ENCODE measurements at places on chromosomes 2 and 18.
A peak's percentile ranks its signal among the peaks of the same experiment; 100 is the strongest.

- H3K36me3 ChIP-seq: no peaks in the 10 kb centered on the region
- no peaks in the 10 kb centered on the region for H3K27me3 ChIP-seq
Observed at GRCh38 chr2:30115981-30116285, 30.9 kb upstream of the YPEL5 start.

GRCh38 chr2:7007846-7008741 lies 90.9 kb downstream of the RNF144A start:
- H3K36me3 ChIP-seq: no peaks in the 10 kb centered on the region
- no peaks in the 10 kb centered on the region for H3K27me3 ChIP-seq
- H3K4me1 ChIP-seq: peaks cover 31% of the 10 kb centered on the region

- H3K4me3 ChIP-seq: no peak overlapping the region
- no peaks in the 10 kb centered on the region for H3K4me1 ChIP-seq
- H3K27ac ChIP-seq: no peak overlapping the region
- no peak for DNase-seq
Observed at GRCh38 chr2:4354678-4355077, 651.3 kb downstream of the DCDC2C start.

- H3K4me1 ChIP-seq: no peaks in the 10 kb centered on the region
- no peak for DNase-seq
- no peak overlapping the region for H3K27ac ChIP-seq
- no peaks in the 10 kb centered on the region for H3K27me3 ChIP-seq
- H3K4me3 ChIP-seq: no peak overlapping the region
- no peaks in the 10 kb centered on the region for H3K36me3 ChIP-seq
Observed at GRCh38 chr2:149884871-149885270, 297.3 kb upstream of the MMADHC start.

DNA sequence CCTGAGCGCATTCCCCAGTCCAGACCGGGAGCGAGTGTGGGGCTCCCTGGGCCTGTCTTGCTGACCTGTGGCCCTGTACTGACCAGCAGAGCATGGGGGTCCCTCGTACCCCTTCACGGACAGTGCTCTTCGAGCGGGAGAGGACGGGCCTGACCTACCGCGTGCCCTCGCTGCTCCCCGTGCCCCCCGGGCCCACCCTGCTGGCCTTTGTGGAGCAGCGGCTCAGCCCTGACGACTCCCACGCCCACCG lies 5.3 kb downstream of the NEU4 start:
- no peaks in the 10 kb centered on the region for H3K4me1 ChIP-seq
- no peak for DNase-seq
- peaks cover 84% of the 10 kb centered on the region for H3K27me3 ChIP-seq
- H3K4me3 ChIP-seq: no peak overlapping the region
- no peaks in the 10 kb centered on the region for H3K36me3 ChIP-seq
- H3K27ac ChIP-seq: no peak overlapping the region

DNA sequence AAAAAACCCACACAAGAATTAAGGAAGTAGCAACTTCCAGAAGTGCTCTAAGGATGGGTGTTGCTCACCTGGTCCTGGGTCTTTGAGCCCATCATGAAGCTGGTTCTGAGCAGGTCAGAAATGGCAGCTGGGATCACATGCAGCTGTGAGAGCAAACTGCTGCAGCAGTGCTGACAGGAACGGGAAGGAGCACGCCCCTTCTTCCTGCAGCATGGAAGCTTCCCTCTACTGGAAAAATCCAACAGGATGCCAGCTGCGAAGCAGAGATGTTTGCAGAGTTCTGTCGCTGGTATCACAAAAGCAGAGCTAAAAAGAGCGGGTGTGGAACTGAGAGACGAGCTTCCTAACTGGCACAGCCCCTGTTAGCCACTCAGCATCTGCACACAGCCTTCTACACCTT lies 33.7 kb downstream of the EIF4E2 start:
- peaks cover 51% of the 10 kb centered on the region for H3K36me3 ChIP-seq
- H3K27me3 ChIP-seq: no peaks in the 10 kb centered on the region
- DNase-seq: no peak
- H3K27ac ChIP-seq: no peak overlapping the region

- H3K36me3 ChIP-seq: no peaks in the 10 kb centered on the region
- DNase-seq: no peak
- H3K27ac ChIP-seq: no peak overlapping the region
Observed at GRCh38 chr2:134341476-134341875, 87.6 kb downstream of the MGAT5 start.

GRCh38 chr2:44943693-44944101 lies 2.2 kb downstream of the SIX3 start:
- H3K4me3 ChIP-seq: no peak overlapping the region
- peaks cover 96% of the 10 kb centered on the region for H3K27me3 ChIP-seq
- no peak overlapping the region for H3K27ac ChIP-seq
- no peak for DNase-seq

GRCh38 chr2:105313877-105314276 lies 15.7 kb downstream of the TGFBRAP1 start:
- H3K4me3 ChIP-seq: no peak overlapping the region
- no peaks in the 10 kb centered on the region for H3K36me3 ChIP-seq
- no peak overlapping the region for H3K27ac ChIP-seq
- DNase-seq: no peak
- no peaks in the 10 kb centered on the region for H3K4me1 ChIP-seq

DNA sequence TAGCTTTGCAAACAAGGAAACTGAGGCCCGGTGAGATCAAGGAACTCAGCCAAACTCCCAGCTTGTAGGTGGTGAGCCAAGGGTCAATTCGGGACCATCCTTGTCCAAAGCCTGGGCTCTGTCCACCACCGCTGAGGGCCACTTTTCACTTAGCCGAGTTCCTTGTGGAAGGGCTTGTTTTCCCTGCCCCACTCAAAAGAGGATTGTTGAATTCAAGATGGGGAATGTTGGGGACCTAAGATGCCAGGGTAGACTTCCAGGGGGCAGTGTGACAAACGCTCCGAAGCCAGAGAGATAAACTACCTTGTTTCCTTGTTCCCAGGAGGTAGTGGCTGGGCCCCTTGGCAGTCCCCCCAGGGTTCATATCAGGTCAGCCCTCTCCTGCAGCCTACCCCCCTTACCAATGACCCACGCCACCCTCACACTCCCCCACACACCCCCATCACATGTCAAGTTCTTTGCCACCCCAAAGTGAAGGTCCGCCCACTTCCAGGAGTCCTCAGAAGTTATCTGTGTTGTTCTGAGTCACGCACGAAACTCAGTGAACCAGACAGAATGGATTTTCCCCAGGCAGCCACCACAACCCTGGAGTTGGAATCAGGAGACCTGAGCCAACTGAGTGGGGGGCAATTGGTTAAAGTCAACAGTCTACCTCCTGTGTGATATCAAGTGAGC lies 10.3 kb upstream of the ATOH8 start:
- H3K4me3 ChIP-seq: no peak overlapping the region
- H3K27ac ChIP-seq: peak overlapping the region; percentile 97
- H3K4me1 ChIP-seq: peaks cover 13% of the 10 kb centered on the region
- DNase-seq: no peak

DNA sequence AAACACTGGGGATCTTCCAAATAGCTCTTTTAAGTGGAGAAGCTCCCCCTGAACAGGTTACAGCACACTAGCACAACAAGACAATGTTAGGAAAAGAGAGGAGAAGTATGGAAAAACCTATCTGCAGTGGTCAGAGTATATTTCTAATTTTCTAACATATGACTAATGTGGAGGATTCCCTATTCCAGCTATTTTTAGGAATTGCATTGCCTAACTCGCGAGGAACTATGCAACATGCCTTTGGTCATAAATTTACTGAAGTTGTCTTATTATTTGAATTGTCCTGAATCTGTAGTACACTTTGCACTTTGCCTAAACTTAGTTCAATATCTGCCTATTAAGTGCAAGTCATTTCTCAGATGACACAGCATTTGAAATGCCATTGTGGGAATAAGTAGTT lies 381.4 kb downstream of the CCDC85A start:
- H3K4me3 ChIP-seq: no peak overlapping the region
- H3K27me3 ChIP-seq: no peaks in the 10 kb centered on the region

DNA sequence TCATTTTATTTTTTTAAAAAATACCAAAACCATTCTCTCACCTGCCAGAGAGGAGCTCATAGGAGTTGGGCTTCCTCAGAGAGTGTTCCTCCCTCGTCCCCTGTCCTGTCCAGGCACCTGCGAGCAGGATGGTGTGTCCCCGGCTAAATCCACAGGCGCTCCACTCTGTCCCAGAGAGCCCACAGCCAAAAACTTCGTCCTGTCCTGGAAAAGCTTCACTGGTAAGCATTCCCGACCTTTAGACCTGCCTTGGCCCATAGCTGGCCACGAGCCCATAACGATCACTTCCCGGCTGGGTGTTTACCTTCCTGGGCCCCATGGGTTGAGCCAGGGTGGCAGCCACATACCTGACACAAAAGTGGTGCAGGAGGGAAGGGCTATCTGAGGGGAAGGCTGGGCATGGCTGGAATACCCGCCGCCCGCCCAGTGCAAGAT lies at the start of gene NGEF:
Gene NGEF, minus strand, starts transcription at position 230 of the 435 bp plus-strand sequence. CDS start 38,366 bp downstream, outside the sequence.
- peaks cover 5% of the 10 kb centered on the region for H3K4me1 ChIP-seq
- no peak for DNase-seq
- H3K36me3 ChIP-seq: no peaks in the 10 kb centered on the region

DNA sequence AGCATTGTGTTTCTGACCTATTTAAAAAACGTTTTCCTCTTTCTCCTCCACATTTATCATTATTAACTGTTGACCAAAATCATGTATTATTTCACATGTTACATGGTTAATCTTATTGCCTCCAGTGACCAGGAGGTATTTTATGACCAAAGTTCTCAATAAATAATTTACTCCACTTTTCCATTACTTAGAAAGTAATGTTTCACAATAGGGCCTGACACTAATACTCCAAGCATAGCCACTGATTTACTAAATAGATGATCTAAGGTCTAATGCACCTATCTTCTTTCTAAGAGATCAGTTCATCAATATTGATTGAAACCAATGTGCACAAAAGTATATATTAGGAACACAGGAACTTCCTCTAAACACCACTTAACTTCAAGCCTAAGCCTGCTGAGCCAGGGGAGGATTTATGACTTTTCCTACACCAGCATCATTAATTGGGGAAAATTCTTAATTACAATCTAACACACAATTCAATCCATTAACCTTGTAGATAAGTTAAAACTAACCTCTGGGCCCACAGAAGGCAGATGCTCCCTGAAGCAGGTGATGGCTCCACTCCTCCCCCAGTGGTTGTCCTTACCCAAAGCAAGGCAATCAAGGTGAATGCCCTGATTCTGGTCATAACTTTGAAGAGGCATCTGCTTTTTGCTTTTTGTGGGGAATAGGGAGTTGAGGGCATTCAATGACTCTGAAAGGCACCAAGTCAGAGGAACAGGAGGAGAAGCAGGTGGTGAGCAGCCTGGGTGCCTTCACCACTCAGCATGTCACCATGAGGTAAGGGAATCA lies 33.9 kb downstream of the RBMS1 start:
- no peak overlapping the region for H3K27ac ChIP-seq
- H3K36me3 ChIP-seq: no peaks in the 10 kb centered on the region
- no peaks in the 10 kb centered on the region for H3K27me3 ChIP-seq
- peaks cover 34% of the 10 kb centered on the region for H3K4me1 ChIP-seq
- no peak overlapping the region for H3K4me3 ChIP-seq

GRCh38 chr2:230052299-230052698 lies 16.4 kb downstream of the SLC16A14 start:
- H3K36me3 ChIP-seq: no peaks in the 10 kb centered on the region
- no peak for DNase-seq
- no peak overlapping the region for H3K27ac ChIP-seq
- no peaks in the 10 kb centered on the region for H3K27me3 ChIP-seq
- H3K4me3 ChIP-seq: no peak overlapping the region

- no peaks in the 10 kb centered on the region for H3K4me1 ChIP-seq
- H3K36me3 ChIP-seq: no peaks in the 10 kb centered on the region
- no peak overlapping the region for H3K4me3 ChIP-seq
- H3K27ac ChIP-seq: no peak overlapping the region
Observed at GRCh38 chr18:73220663-73221062, 352.9 kb upstream of the NETO1 start.

DNA sequence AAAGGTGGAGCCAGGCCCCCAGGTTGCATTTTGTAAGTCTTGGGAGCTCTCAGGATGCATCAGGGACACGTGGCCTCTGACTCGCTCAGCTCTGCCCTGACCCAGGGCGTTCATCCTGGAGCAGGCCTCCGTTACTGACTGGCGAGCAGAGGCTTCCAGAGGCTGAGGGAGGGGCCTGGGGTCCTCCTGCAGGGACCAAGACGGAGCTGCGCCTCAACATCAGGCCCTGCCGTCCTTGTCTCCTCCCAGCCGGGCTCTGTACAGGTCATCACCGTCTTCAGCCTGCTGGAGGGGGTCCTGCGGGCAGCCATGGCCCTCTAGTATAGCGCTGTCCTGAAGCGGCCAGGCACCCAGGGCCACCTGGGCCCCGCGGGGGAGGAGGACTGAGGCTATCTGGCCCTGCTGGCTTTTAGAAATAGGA lies 10.2 kb upstream of the ALPP start:
- H3K36me3 ChIP-seq: no peaks in the 10 kb centered on the region
- peaks cover 9% of the 10 kb centered on the region for H3K27me3 ChIP-seq
- H3K4me3 ChIP-seq: no peak overlapping the region
- no peak overlapping the region for H3K27ac ChIP-seq
- H3K4me1 ChIP-seq: no peaks in the 10 kb centered on the region

- H3K36me3 ChIP-seq: no peaks in the 10 kb centered on the region
- peak; percentile 63 for DNase-seq
- H3K27ac ChIP-seq: no peak overlapping the region
- peaks cover 35% of the 10 kb centered on the region for H3K4me1 ChIP-seq
- H3K27me3 ChIP-seq: no peaks in the 10 kb centered on the region
Observed at GRCh38 chr2:239312741-239313667, 87.8 kb downstream of the HDAC4 start.

- peak; percentile 45 for DNase-seq
- no peaks in the 10 kb centered on the region for H3K27me3 ChIP-seq
- no peaks in the 10 kb centered on the region for H3K36me3 ChIP-seq
- H3K4me1 ChIP-seq: no peaks in the 10 kb centered on the region
Observed at GRCh38 chr2:190344276-190344827, 963 bp downstream of the INPP1 start.

GRCh38 chr18:73724958-73725357 lies 422.7 kb downstream of the FBXO15 start:
- H3K36me3 ChIP-seq: no peaks in the 10 kb centered on the region
- no peak for DNase-seq
- H3K4me3 ChIP-seq: no peak overlapping the region
- H3K27me3 ChIP-seq: no peaks in the 10 kb centered on the region

DNA sequence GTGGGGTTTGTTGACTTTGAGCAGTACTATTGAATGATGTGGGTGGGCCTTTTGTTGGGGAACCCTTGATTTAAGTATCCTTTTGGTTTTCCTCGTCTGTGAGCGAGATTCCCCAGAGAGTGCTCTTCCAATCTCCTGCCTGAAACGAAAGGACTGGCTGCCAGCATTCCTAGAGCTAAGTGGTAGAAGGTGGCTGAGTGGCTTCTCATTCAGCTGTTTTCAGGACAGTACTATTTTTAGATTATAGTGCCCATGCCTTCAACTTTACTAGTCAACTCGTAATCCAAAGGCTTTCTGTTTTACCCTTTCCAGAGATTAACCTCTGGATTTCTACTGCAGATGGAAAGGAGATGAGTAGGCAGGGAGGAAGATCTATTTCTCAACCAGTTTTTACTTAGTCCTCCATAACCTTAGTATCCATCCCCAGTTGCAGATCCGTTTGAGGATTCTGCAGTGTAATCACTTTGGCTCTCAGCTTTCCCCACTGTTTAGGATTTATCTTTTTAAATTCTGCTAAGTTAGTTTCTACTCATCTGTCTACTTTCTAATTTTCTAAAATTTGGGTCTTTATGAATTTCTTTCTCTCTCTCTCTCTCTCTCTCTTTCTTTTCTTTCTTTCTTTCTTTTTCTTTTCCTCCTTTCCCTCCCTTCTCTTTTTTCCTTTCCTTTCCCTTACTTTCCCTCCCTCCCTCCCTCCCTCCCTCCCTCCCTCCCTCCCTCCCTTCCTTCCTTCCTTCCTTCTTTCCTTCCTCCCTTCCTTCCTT lies 9.2 kb downstream of the SLC4A1AP start:
- no peak for DNase-seq
- H3K27ac ChIP-seq: no peak overlapping the region
- H3K36me3 ChIP-seq: peaks cover 63% of the 10 kb centered on the region
- no peaks in the 10 kb centered on the region for H3K4me1 ChIP-seq
- H3K27me3 ChIP-seq: no peaks in the 10 kb centered on the region

Data from tibial artery (tissue), 4 donors.